BE2C (cell line): ENCODE measurements at places on chromosomes 12 and 14.

- no peak for DNase-seq
Observed at GRCh38 chr12:128008341-128008740, 258.6 kb upstream of the TMEM132C start.

- DNase-seq, result no peak
Observed at GRCh38 chr12:79560225-79560889, 130.4 kb downstream of the PAWR start.

- no peak for DNase-seq
Observed at GRCh38 chr12:26572137-26572536, 260.9 kb downstream of the ITPR2 start.

GRCh38 chr14:76376878-76377734 is 1.2 kb downstream of the ESRRB start:
- DNase-seq, result no peak

DNA sequence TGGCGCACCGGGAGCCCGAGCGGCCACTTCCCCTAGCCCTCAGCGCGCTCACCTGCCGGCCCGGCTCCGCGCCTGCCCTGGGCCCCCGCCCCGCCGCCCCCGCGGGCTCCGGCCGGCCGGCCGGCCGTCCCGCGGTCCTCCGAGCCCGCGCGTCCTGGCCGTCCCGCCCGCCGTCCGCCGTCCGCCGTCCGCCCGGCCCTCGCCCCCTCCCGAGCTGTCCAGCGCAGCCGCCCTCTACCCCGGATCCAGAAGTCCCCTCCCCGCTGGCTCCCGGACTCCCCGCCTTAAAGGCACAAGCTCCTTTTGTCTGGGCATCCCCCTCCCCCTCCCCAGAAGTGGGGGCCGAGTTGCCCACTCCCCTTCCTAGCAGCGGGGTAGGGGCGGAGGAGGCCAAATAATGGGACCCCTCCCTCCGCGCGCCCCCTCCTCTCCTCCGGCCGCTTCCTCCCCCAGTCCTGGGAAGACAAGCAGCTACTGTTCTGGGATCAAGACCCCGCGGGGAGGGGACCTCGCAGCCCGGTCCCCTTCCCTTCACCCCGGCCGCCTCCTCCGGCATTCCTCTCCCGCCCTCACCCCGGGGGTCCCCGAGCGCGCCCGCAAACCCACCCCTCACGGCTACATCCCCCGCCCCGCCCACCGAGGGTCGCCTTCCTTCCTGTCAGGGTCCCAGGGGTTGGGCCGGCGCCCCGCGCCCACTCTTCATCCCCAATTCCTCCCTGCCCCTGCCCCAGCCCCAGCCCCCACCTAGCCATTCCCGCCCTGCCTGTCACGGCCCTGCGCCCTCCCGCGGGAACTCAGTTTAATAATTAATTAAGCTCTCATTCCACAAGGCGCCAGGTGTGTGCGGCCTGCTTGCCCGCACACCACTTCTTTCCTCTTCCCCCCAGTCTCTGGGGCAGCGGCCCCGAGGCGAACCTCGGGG is at the start of gene ADCY6:
ADCY6 (minus strand) TSS at position 236 of the 922 bp plus-strand sequence. CDS start 5,655 bp downstream, outside the sequence.
- DNase-seq, result peak; percentile 65

DNA sequence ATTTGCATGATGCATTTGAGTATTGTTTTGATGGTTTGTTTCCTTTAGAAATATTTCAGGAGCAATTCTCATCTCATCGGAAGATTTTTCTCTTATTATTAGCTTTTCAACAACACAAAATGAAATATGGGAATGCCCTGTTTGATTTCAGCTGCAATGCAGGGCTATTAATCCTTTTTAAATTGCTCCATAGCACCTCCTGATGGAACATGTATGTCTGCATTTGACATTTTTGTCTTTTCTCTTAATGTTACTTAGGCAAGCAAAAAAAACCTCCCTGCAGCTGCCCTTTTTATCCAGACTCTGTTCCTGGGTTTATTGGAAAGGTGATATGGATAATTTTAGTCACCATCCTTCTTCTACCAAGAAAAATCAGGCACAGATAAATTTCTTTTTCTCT is 895.8 kb downstream of the RPS29 start:
- DNase-seq, result no peak

- DNase-seq, result no peak
Observed at GRCh38 chr12:118751355-118751754, 230.0 kb upstream of the SRRM4 start.

DNA sequence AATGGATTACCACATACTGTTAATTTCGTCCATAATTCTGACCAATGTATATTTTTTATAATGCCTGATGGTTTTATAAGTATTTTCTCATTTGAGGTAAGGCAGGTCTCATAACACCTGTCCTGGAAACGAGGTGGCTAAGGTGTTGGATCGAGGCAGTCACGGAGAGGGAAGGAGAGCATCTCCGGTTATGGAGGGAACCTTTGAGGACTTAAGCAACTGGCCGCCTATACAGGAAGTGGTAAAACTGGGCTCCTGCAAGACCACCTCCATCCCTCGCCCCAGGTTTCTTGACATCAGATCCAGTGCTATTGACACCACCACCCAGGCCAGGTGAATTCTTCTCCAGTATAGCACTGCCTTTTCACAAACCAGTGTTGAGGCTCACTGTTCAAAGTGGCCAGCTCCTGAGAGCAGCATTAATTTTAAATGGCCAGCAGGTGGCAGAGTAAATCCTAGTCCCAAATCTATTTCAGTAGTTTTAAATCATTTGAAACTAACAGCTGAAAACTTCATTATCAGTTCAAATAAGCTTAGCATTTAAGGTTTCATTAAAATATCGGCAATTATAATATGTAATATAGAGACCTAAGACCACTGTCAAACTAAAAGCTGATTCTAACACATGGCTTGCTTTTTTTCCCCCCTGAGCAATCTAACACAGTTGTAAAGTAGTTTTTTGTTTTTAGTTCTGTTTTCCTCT is 100.8 kb downstream of the PPM1A start:
- peak; percentile 33 for DNase-seq

- no peak for DNase-seq
Observed at GRCh38 chr14:70909733-70910614, 2.7 kb downstream of the PCNX1 start.

- DNase-seq, result no peak
Observed at GRCh38 chr12:70724444-70724843, 87.2 kb upstream of the PTPRB start.

GRCh38 chr12:98127336-98127679 is 388.1 kb upstream of the TMPO start:
- no peak for DNase-seq

DNA sequence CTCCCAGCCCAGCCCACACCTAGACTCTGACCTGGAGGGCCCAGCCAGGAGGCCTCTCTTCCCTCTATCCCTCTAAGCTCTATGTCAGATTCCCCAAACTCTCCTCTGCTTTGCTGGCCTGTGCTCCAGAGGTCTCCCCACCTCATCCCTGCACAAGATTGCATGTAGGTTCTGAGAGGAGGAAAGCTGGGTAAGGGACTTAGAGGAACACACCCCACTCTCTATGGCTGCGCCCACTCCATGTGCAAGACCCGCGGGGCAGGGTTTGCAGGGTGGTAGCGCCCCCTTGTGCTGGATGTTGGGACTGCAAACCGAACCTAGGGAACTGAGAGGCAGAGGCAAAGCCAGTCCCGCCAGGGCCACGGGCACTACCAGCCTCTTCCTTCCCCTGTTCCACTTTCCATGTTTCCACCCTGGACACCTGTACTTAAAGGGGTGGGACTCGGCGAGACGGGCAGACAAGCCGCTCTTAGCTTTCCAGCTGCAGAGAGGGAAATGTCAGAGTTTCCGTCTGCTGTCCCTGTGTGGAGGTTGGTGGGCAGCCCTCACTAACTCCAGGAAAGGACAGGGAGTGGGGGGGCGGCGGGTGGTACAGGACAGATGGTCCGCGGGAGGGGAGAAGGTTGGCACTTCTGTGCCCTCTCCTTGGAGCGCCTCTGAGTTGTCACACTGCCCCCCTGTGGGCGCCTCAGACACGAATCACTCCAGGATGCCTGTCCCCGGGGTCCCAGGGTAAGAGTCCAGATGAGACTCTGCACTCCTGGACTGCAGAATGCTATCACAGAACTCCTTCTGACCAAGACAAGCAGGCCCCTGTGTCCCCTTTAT is 16.8 kb downstream of the MMP14 start:
- peak; percentile 87 for DNase-seq

DNA sequence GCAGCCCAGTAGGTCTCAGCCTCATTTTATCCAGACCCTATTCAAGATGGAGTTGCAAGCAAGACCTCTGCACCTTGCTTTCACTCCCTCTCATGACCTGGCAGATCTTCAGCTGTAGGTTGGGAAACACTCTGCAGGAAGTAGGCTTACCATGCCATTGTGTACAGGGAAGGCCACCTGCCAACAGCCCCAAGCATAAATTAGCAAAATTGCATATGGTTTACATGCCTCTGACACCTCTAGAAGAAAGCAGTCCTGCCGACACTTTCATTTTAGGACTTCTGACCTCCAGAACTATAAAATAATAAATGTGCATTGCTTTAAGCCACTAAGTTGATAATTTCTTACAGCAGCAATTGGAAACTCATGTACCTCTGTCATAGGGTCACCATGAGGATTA is 96.9 kb downstream of the SLC15A4 start:
- no peak for DNase-seq

GRCh38 chr12:27769142-27769673 is 10.8 kb upstream of the KLHL42 start:
- no peak for DNase-seq

DNA sequence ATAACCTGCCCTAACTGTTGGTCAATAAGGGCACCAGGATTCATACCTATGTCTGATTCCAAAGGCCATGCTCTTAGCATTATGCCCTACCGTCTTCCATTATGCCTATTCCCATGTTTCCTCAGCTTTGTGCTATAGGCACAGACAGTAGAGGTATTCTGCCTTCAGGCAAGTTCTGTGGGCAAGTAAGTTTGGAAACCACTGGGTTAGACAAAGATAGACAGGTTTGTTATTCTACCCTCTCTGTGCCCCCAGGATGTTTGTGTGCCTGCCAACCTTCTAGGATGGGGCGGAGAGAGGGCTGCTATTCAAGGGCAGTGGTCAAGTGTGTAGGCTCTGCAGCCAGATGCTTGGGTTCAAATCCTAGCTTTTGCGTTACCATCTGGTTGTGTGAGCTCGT is 4.6 kb downstream of the RAPGEF3 start:
- DNase-seq, result no peak

DNA sequence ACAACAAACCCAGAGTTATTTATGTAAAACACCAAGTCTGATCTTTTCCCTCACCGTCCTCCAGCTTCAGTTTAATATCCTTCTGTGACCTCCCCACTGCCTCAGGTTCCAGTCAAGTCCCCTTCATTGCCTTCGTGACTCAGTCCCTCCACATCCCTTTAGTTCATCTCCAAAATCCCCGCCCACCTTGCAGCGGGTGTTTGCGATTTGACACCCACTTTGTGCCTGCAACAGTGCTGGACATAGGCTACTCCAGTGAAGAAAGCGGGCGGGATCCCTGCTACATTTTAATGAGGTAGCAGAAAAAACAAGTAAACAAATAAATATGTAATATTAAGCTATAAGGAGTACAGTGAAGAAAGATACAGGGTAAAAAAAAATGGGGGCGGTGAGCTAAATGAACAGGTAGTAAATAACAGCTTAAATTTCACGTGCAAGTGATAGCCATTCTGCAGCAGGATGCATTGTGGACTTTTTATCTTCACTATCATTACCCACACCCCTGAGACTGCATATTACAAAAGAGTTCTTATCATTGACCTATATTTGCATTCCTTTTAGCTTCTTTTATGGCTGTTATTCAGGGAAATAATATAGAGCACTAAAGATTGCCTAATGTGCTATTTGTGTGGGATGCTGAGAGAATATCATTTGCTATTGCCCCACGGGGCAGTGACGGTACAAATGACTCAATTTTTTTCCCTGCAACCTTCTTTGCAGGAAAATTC is 222.8 kb upstream of the NUDT4 start:
- DNase-seq, result no peak

- DNase-seq, result no peak
Observed at GRCh38 chr12:51321882-51322281, 2.1 kb downstream of the BIN2 start.

DNA sequence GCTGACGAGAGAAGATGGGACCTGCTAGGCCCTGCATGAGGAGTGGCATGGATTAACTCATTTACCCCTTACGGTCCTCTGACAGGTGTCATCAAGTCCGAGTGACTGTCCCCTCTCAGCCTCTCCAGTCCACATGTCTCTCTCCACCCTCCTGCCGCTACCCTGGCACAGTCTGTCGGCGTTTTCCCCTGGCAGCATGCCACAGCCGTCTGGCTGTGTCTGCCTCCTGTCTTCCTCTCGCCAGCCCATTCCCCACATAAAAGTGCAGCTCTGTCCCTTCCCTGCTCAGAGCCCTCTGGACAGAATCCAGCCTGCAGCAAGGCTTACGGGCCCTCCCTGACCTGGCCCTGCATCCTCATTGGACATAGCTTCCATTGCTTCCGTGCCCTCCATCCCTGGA is 45.6 kb downstream of the UBE3B start:
- DNase-seq, result peak; percentile 89

DNA sequence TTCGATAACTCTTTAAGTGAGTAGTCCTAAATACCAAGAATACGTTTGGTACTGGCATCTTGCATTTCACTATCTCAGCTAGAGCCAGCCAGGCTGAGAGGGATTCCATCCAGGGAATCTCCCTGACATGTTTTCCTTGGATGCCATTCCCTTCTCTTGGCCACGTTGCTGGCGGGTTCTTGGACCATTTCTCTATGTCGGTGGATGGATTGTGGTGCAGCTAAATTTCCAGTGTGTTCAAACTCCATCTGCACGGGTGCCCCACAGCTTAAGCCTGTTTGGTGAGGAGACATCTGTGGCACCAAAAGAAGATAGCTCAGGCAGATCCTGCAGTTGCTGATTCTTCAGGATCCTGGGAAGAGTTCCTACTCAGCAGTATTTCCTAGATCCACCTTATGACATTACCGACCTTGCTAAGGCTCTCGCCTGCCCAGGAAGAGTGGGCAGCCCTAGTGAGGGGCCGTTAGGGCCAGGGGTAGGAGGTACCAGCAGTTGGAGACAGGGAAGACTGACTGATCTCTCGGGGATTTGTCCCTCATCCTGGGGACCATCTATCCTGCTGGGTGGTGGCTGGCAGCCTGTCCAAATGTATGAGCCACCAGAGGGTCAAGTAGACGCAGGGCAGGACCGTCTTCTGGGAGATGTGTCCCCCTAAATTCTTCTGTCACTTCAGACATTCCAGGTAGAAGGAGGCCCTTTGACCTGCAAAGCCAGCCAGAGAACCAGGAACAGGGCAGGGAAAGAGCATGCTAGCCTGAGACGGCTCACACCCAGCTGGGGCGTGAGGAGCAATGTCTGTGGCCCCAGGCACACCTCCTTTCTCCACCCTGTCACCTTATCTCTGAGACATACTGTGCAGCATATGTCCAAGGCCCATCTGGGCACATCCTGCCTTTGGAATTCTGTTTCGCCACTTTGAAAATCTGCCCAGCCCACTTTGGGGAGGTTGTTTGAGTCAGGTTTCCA is 72.6 kb upstream of the CAPRIN2 start:
- DNase-seq, result no peak
